ENCODE measurements at places on chromosomes 7 and 10.
A peak's percentile ranks its signal among the peaks of the same experiment; 100 is the strongest.

- no peak for DNase-seq
These were observed 4.1 kb upstream of the BMPR1A start for GRCh38 chr10:86752311-86752710.

DNA sequence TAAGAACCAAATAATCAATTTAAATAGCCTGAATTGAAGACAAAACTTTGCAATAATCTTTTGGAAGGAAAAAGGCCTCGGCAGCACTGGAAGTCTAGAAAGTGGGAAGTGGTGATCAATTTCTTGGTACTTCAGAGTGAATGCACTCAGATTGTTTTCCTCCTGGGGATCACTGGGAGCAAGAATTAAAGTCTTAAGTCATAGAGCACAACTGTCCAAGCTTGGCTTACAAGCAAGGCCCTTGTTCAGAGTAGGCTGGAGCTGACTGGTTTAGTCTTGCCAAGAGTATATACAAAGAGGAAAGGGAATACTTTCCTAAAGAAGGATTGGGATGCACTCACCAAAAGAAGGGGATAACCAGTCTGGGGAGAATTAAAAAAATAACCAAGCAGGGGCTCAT, 637.1 kb downstream of the CCSER2 start:
- no peak for DNase-seq

DNA sequence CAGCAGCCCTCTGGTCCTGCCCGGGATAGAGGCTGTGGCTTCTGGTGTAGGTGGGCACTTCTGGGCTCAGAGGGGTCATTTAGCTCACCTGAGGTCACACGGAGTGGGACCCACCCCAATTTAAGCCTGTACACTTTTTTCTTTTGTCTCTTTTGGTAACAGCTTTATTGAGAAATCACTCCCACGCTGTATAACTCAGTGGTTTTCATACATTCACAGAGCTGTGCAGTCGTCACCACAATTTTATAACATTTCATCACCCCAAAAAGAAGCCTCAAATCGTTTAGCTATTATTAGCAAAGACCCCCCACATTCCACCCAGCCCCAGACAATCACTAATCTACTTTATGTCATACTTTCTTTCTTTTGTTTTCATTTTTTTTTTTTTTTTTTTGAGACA, 62.3 kb downstream of the LHPP start:
- no peak for DNase-seq

DNA sequence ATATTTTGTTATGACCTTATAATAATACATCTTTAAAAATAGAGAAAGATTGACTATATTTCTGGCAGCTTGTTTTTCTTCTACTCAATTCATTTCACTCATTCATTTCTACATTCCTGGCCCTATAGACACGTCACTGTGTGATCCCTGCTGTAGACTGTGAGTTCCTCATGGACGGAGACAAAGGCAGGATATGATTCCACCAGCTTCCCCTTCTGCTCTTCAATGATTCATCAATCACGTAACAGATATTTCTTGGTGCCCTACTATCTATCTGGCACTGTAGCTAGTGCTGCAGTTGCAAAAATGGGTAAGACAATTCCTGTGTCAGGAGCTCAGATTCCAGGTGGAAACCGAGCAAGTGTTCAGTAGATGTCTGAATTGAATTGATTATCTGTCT, 415.0 kb downstream of the SFMBT2 start:
- DNase-seq: no peak

GRCh38 chr10:131869344-131869743, 31.5 kb upstream of the PPP2R2D start:
- no peak for DNase-seq

- DNase-seq: no peak
These were observed 16.3 kb downstream of the ZDHHC16 start for GRCh38 chr10:97462309-97462708.

DNA sequence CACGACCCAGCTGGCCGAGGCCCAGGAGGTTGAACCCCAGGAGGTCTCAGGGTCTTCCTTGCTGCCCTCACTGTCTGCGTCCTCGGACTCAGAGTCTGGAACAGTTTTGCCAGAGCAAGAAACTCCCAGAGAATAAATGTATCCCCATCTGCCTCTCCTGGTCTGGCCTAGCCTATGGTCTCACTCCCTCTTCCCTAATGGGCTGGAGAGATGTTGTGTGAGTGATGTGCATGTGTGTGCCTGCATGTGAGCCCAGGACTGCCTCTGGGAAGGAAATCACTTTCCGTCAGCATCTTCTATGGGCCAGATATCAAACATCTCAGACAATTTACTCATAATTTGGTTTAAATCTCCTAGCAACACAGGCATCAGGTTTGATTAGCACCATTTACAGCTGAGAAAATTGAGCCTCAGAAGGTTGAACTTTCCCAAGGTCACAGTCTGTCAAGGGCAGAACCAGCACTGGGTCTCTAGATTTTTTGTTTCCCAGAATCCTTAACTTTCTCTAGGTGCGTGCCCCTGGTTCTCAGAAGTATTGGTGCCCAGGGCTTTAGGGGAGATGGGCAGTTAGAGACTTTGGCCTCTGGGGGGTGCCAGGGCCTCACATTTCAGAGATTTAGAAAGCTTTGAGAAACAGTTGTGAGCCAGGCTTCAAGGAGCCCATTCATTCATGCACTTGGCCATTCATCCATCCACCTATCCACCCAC, 4.9 kb downstream of the TMEM270 start:
- peak; percentile 13 for DNase-seq

GRCh38 chr7:141731476-141732149, 6.5 kb upstream of the SSBP1 start:
- DNase-seq: no peak

- DNase-seq: peak; percentile 67
These were observed 62.3 kb upstream of the LBX1 start for GRCh38 chr10:101291331-101292193.

DNA sequence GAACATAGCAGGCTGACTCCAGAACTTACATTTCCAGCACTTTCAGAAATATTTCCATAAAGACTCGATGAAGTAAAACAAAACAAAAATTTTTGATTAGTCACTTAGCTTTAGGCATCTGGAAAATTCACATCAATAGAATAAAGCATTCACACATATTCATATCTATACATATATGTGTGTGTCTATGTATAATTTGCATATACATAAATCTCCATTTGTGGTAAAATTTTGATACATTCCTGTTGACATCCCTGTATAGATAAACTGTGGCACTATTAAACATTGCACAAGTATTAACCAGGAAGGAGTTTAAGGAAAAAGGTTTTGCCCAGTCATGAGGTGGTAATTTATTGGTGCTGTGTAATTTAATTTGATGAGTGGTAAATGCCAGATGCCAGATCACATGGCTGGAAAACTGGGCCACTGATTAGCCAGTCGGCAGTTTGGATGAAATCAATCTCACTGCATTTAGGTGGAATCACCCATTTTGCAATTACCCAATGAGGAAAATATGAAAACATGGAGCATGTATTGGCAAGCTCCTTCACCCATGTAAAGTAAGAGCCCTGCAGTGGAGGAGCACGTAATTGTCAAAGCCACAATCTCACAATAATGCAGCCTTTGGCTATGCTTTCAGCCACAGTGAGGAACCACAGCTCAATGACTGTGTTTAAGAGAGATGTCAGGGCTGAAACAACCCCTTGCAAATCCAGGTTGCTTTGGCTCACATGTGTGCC, 294.6 kb downstream of the RNLS start:
- DNase-seq: no peak

- no peak for DNase-seq
These were observed 20.9 kb downstream of the CCM2 start for GRCh38 chr7:45020915-45021314.

- no peak for DNase-seq
These were observed 64.3 kb downstream of the MGMT start for GRCh38 chr10:129531195-129531968.

- DNase-seq: no peak
These were observed 28.5 kb downstream of the NPS start for GRCh38 chr10:127577376-127578258.

DNA sequence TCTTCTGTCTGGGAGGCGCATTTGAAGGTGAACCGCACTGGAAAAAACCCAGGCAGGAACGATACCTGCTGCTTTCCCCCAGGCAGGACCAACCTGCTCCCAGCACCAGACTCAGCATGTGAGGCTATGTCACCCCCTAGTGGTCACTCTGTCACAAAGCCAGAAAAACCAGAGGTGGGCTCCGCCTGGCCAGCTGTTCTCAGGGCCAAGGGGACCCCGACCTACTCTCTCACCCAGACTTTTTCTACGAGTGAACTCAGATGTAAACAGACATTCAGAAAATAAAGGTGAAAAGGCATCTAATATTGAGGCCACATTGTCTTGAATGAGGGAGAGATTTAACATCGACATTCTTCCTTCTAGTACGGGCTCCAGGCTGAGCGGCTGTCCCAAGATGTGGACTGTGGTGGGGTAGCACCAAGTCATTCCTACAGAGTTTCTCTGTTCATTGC, 117.3 kb downstream of the PRKAG2 start:
- peak; percentile 57 for DNase-seq

DNA sequence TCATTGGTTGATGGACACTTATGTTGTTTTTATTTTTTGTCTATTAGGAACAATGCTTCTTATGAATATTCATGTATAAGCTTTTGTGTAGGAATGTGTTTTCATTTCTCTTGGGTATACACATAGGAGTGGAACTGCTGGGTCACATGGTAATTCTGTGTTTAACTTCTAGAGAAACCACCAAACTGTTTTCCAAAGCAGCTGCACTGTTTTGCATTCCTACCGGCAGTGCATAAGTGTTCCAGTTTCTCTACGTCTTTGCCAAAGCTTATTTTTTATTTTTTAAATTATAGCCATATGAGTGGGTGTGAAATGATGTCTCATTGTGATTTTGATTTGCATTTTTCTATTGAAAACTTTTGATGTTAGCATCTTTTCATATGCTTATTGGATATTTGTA, 51.3 kb downstream of the ADK start:
- DNase-seq: no peak

DNA sequence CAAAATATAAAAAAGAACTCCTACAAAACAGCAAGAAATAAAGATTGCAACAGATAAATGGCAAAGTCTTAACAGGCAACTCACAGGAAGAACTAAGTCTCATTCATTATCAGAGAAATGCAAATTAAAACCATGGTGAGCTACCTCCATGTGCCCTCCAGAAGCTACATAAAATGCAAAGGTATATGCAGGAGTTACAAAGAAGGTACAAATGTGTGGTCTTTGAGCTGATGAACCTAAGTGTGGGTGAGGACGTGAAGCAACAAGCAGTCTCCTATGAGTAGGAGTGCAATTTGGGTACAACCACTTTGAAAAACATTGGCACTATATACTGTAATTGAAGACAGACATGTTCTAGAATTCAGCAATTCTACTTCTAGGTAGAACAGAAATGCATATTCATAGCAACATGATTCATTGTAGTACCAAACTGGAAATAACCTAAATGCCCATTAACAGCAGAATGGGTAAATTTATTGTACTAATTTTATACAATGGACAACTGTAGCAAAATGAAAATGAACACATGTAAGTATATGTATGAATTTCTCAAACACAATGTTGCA, 61.6 kb upstream of the KCNMA1 start:
- no peak for DNase-seq

Data from SHP77 (cell line).